ENCODE measurements at places on chromosomes 7 and 10. TPM values are rescaled to one million over a fixed set of nuclear protein-coding genes. Genes with fewer than 3 reads are reported as not detected.

GRCh38 chr10:117950408-117950807 lies 96.3 kb downstream of the RAB11FIP2 start:
- ATAC-seq: no peak

- ATAC-seq: no peak
These were observed 54.4 kb upstream of the TMEM273 start for GRCh38 chr10:49242604-49243003.

GRCh38 chr10:93181271-93182048 lies 107.8 kb downstream of the CYP26A1 start:
- no peak for ATAC-seq

DNA sequence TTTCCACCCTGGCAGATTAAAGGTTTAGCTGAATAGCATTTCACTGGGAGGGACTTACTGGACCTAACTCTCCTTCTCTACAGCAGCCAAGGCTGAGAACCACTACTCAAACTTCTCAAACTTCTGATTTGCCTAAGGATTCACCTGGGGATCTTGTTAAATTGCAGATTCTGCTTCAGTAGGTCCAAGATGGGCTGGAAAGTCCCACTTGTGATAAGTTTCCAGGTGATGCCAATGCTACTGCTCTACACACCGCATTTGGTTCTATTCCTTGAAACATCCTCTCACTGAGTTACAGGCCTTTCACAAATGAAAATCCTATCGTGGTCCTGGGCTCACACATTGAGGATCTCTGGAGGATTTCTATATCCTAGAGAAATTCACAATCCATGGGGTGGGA lies 147.9 kb downstream of the CHCHD3 start:
- ATAC-seq: no peak

DNA sequence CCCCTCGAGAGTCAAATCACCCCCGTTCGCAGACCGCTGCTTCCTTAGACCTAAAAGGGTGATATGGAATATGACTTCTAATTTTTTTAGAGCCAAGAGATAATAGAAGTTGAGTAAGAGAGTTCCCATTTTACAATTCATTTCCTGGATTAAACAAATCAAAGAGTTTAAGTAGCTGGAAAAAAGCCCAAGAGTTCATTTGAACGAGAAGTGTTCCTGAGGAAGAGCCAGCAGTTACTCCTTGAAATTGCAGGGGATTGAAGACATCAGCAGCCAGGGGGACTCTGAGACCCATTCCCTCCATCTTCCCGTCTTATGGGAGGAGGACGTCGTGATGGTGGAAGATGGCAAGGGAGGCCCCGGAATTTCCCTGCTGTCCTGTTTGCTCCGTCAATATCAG lies 277.0 kb downstream of the WDR11 start:
- no peak for ATAC-seq

GRCh38 chr7:12729112-12729511 lies 41.7 kb downstream of the ARL4A start:
- ATAC-seq: peak; percentile 38

GRCh38 chr7:109699661-109700060 lies 1130.0 kb downstream of the DNAJB9 start:
- ATAC-seq: no peak

DNA sequence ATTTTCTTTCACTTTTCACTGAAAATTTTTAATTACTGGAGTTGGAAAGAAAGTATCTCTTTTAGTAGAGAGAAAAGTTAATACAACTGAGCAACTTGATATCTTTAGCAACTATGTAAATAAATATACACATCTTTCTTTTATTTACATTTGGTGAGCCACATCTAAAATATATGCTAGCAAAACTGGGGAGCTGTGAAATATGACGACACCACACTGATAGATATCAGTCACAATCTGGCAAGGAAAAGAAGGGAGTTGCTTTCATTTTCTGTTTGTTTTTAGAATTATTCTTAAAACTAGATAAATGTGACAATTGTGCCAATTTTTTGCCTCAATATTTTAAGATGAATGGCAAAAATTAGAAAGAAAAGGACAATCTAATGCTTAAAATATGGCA lies 2.7 kb upstream of the ZNF804B start:
- ATAC-seq: no peak

DNA sequence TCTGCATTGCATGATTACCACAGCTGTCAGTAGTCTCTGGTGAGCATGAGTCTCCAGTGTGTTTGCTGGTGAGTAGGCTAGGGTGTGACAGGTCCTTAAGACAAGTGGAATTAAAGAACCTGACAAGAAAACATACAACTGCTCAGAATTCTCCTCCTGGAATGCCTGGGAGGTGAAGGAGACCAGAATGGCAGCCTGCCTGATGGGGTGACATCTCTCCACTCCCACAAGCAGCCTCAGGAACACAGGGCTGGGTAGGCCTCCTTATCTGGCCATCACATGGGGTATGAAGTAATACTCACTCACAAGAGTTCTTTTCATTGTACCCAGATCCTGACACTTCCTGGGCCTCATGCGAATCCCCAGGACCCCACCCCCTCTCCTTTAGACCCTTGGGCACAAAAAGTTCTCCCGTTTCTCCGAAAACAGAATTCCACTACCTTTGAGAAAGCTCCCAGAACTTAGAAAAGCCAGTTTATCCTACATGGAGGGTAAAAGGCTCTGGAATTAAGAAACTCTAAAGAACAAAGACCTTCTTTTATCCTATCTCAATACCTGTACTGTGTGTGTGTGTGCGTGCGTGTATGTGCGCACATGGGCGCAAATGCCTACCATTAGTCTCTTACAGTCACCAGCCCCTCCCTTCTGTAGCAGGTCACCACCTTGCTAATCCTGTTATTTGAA lies 33.4 kb upstream of the C1GALT1 start:
- peak; percentile 89 for ATAC-seq

GRCh38 chr10:17409170-17409733 lies 45.1 kb downstream of the ST8SIA6 start:
- no peak for ATAC-seq

- ATAC-seq: peak; percentile 99
These were observed 22.0 kb downstream of the ITGB8 start for GRCh38 chr7:20352573-20353306.

DNA sequence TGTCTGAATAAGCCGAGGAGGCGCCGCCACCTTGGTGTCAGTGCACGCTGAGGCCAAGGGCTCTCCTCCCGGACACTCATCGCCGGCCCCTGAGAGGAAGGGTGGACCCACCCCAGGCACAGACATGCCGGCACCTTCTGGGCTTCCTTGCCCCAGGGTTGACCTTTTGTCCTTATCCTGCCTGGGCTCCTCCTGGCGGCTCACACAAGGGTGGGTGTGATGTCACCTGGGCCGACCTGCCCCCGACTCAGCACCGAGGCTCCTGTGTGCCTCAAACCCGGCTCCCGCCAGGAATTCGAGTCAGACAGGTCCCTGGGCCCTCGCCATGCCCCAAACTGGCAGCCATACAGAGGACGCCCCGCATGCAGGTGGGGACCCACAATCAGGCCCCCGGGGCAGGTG lies 17.7 kb upstream of the CFAP46 start:
- peak; percentile 66 for ATAC-seq

DNA sequence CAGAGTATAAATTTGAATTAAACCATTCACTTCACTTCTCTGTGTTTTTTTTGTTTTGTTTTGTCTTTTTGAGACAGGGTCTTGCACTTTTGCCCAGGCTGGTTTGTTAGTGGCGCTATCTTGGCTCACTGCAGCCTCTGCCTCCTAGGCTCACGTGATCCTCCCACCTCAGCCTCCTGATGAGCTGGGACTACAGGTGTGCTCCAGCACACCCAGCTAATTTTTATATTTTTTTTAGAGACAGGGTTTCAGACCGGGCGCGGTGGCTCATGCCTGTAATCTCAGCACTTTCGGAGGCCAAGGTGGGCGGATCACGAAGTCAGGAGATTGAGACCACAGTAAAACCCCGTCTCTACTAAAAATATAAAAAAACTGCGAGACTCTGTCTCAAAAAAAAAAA lies 36.9 kb upstream of the STOX1 start:
- ATAC-seq: no peak

DNA sequence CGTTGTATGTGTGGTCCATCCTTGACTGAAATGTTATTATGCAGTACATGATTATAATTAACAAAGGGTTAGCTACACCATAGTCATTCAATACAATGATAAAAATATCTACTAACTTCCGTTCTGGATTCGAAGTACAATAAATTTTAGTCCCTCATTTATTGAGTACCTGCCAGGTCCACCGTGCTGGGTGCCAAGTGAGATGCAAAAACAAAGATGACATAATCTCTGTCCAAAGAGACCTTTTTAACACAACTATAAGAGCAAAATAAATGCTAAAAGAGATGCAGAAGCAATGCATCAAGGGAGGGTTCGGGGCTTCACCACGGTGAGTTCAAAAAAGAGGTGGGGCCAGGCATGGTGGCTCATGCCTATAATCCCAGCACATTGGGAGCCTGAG lies 33.1 kb downstream of the LAMB1 start:
- no peak for ATAC-seq

- ATAC-seq: no peak
These were observed 34.5 kb upstream of the TAC1 start for GRCh38 chr7:97697396-97697795.

DNA sequence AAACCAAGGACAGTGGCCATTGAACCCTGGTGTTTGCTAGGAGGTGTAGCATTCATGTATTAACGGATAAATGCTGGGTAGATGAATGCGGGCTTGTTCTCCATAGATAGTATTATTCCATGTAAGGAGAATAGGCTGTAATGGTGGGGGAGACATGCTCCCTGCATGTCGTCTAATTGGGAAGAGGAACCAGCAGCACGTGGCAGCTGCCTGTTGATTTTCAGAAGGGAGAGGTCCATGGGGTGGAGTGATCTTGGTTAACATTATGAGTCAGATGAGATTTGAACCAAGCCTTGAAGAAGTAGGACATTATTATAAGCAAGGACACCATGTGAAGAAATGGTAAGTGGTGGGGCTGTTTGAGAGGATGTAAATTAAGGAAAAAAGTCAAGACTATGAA lies 112.5 kb downstream of the WNT2 start:
- no peak for ATAC-seq

DNA sequence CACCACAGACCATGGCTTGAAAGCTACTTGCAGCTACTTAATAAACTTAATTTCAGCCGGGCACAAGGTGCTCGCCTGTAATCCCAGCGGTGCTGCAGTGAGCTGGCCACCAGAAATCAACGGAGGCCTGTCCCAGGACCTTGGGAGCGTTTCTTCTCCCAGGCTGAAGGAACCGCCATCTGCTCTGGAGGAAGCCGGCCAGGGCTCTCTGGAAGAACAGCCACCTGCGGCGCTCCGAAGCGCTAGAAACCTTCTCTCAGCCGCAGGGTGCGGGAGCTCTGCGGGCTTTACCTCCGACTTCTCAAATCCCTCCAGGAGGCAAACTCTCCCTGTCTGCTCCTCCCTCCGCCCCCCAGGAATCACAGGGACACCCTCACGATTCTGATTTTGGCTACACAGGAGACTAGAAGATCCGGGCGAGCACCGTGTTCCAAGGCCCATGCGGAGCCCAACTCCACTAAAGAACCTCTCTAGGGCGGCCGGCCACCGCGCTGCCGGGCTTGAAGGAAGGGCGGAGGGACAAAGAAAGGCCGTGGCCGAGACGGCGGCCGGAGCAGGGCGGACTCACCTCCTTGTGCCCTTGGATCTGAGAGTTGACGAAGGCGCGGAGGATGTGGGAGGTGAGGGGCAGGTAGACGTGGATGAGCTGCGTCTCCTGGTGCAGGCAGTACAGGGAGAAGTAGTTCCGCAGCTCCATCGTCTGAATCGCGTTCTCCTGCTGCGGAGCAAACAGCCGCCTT lies 14.4 kb downstream of the NUDT1 start:
- no peak for ATAC-seq

GRCh38 chr10:87915406-87915805 lies 52.0 kb downstream of the PTEN start:
- ATAC-seq: no peak

DNA sequence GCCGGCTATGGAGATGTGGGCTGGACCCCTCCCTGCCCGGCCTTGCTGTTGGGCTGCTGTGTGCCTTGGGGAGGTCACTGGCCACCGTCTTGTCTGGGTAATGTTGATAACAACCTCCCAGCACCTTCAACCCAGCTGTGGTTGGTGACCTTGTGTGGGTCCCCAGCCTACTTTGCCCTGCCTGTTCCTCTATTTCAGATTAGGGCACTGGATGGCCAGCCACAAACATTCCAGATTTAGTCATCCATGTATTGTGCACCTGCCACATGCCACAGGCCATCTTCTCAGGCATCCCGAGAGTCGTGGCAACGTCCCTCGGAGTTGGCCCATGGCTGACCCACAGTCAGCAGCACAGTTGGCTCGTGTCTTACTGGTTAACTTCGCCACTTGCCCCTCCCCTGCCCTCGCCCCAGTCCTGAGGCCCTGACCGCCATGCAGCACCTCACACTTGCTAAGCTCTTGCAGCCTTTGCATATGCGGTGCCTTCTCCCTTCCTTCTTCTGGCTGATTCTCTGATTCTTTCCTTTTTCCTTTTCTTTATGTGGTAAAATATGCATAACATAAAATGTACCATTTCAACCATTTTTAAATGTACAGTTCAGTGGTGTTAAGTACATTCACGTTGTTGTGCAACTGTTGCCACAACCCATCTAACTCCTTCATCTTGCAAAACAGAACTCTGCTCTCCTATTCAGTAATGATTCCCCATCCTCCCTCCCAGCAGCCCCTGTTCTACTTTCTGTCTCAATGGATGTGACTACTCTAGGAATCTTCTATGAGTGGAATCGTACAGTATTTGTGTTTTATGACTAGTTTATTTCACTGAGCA lies 60.6 kb downstream of the PRF1 start:
- no peak for ATAC-seq

GRCh38 chr10:103053659-103054581 lies 135.8 kb downstream of the CNNM2 start:
- peak; percentile 64 for ATAC-seq

DNA sequence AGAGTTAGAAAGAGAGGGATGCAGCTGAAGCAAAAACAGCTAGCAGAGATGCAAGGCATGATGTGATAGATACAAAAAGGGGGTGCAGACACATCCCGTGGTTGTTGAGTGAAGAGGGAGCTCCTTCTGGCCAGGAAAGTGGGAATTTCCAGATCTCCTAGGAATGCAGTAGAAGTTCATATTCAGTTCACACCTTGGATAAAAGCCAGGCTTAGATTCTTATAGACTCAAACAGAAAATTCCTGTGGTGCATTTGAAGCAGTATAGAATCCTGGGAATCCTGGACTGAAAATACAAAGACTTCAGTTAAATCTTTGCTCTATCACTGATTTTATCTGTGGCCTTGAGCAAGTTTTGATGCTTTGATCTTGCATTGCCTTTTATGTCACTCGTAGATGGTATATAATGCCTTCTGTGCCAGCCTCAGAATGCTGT lies 33.9 kb downstream of the SGPL1 start:
- no peak for ATAC-seq

DNA sequence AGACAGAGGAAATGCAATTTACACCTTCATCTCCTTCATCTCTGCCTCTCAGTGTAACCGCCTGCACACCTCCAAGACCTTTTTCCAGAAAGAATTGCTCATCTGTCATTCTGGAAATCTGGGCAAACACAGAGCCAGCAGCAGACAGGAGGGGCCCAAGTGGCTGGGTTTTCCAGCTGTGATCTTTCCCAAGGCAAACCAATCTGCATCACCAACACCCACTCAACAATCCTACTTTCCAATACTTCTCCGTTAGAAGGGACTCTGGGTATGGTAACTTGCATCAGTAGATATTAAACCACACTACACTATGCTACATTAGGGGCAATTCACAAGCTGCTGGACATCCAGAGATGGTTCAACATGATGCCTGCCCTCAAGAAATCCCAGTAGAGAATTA lies 781.8 kb upstream of the AUTS2 start:
- no peak for ATAC-seq

- ATAC-seq: no peak
These were observed 103.2 kb downstream of the NRG3 start for GRCh38 chr10:81978238-81978637.

The SPDYE9 gene
- total RNA-seq: not detected

The ACBD7 gene
- 0.32 TPM for total RNA-seq

The FAM13C gene
- total RNA-seq: 2.1 TPM

The TEX36 gene
- not detected for total RNA-seq

The DTX2 gene
- total RNA-seq: 56.2 TPM

The LRRTM3 gene
- not detected for total RNA-seq

The PARD3 gene
- total RNA-seq: 64.5 TPM

Measured in esophagus mucosa (tissue), 1 donor.